Fibroblast of villous mesenchyme (primary cell): ENCODE measurements at places on chromosomes 12 and 14.
A peak's percentile ranks its signal among the peaks of the same experiment; 100 is the strongest.

DNA sequence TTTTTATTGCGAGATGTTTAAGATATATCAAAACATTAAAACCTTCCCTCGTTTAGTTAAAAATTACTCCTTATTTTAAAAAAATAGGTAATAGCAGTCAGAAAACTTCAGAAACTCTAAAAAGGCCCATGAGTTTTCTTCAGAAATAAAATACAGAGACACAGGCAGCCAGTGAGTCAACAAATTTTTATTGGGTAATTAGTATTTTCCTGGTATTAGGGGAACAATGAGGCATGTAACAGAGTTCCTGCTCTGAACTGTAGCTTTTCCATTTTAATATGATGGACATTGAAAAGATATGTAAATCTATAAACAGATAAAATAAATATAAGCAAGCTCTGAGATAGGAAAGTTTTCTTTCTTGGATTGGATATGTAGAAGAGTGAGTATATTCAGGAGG is 399 bp upstream of the ZNF705A start:
- DNase-seq, result no peak

- DNase-seq, result no peak
Measured at GRCh38 chr14:71532790-71533189, 399.4 kb upstream of the RGS6 start.

DNA sequence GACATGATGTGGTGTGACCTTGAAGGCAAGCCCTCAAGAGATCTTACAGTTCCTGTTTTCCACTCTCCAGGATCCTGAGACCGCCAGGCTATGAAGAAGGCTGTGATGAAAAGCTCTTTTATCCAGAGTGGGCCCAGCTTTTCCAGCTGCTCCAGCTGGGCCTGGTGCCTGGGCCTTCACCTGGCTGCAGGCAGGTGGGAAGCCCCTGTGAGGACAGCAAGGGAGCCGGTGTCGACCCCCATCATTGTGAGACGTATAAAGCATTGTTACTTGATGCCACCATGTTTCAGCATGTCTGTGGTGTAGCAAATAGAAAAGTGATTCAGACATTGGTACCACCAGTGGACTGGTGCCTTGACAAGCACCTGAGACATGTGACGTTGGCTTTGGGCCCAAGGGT is 190.2 kb downstream of the KIF26A start:
- DNase-seq, result no peak

GRCh38 chr12:32098112-32098511 is 8.5 kb upstream of the BICD1 start:
- DNase-seq, result no peak

DNA sequence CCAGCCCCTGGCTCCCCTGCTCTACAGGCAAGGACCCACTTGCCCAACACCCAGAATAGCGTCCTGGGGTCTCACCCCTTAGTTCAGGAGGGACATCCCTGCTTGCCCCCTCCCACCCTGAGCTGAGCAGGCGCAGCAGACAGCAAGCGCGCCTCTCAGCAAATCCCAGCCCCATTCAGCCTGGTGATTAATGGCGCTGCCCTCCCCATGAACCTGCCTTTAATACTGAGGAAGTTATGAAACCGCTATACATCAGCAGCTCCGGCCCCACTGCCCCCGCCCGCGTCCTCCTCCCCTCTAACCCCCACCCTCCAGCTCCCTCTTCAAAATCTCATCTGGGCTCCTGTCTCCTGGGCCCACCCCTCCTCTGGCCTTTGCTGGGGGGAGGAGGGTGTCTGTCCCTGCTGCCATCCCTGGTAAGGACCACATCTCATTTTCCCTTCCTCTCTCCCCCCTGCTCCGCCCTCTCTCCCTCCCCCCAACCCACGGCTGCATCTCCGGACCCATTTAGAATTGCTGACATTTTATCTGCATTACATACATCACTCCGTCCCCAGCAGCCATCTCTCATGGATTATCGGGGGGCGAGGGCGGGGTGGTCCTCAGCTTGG is 7.1 kb upstream of the SMUG1 start:
- DNase-seq, result peak; percentile 82

GRCh38 chr14:64507376-64508156 is 3.0 kb downstream of the ZBTB1 start:
- DNase-seq, result peak; percentile 52

DNA sequence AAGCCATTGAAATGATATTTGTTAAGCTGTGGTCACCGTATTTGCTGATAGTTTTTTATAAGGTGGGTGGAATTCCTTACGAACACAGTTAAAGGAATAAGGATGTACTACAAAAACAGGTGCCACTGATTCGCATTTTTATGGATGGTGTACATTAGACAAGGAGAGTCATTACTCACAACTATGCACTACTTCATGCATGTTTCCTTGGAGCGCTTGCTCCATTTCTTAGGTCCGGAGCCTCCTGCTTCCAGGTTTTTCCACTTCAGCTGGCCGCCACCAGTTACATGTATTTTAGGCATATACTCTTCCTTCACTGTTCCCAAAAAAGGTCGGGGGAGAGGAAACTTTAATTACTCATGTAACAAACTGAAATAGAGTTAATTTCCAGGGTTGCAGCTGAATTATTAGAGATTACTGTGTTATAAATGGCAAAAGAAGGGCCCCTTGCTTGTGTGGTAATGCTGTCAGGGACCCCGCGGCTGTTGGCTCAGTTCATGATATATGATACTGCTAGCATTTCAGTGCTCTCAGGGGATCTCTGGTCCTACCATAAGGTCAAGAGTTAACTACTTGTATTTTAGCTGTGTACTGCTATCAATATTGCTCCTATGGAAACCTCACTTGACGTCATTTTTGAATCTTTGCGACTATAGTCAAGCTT is 454.7 kb downstream of the NPAS3 start:
- DNase-seq, result no peak

GRCh38 chr14:74793506-74794155 is 30.5 kb downstream of the YLPM1 start:
- no peak for DNase-seq

GRCh38 chr12:111355201-111355925 is 13.5 kb downstream of the PHETA1 start:
- DNase-seq, result no peak

GRCh38 chr12:132056320-132056719 is 87.8 kb downstream of the DDX51 start:
- DNase-seq, result no peak

- DNase-seq, result no peak
Measured at GRCh38 chr12:1581973-1582708, 12.2 kb downstream of the FBXL14 start.

DNA sequence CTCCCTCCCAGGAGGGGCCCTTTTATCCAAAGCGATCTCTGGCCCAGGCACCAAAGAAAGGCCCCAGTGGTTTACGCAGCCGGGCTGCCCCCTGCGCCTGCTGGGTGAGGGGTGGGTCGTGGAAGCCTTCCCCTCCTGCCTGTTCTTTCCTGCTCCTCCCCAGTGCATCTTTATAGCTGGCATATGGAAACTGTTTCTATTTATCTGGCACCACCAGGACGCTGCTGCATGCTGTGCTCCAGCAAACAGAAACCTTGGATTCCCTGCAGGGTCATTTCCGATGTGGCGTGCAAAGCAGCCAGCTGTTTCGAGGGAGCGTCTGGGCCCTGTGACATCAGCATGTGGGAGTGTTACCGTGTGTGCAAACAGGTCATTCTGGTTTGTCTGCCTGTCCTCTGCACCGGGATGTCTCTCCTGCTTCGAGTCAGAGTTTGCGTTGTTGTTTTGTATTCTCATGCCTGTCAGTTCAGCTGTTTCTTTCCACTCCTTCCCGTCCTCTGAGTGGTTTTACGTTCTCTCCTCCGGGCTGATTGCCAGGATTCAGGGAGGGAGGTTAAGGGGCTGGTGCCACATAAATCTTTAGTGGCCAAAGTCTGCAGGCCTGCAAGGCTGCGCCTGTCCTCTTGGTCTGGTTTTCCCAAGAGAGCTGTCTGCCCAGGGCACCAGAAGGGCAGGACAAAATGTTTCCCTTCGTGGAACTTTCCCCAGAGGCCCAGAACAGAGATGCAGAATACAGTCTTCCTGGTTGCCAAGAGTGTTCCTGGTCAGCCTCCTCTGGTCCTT is 24.6 kb downstream of the TPCN1 start:
- peak; percentile 98 for DNase-seq

GRCh38 chr14:91464615-91465205 is 45.4 kb downstream of the PPP4R3A start:
- no peak for DNase-seq

DNA sequence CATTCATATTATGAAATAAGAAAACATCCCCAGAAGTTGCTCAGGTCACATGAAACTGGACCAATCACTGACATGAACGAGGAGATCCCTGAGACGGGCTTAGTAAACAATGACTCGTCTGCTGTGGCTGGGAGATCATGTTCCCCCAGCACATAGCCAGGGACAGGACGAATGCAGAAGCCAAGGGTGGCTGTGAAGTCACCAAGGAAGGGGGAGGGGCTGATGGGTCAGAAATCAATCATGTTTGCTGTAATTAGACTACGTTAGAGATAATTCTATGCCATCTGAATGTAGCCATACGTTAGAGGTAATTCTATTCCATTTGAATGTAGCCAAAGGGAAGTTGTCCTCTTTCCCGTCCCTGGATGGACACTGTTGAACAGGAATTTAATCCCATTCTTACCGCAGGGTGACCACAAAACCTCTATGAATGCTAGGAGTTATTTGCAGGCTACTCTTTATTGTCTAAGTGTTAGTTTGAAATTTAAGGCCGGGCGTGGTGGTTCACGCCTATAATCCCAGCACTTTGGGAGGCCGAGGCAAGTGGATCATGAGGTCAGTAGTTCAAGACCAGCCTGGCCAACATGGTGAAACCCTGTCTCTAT is 332.9 kb downstream of the TMEM132D start:
- no peak for DNase-seq

- peak; percentile 11 for DNase-seq
Measured at GRCh38 chr12:87661786-87662377, 367.3 kb downstream of the C12orf50 start.

DNA sequence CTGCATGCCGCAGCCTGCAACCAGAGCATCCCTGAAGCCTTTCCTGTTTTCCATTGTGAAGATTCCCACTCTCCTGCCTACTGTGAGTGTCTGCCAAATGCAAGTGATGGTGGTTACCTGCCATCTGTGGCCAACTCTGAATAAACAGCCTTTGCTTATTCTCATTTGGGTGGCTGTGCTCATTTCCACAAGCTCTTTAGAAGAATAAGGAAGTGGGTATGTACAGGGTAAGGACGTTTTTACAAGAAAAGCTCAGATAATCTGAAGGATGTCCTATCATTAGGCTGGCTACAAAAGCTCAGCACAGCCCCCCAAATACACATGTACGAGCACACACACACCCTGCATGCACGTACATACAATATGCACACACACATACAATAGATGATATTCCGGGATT is 7.3 kb upstream of the RNASE1 start:
- no peak for DNase-seq

DNA sequence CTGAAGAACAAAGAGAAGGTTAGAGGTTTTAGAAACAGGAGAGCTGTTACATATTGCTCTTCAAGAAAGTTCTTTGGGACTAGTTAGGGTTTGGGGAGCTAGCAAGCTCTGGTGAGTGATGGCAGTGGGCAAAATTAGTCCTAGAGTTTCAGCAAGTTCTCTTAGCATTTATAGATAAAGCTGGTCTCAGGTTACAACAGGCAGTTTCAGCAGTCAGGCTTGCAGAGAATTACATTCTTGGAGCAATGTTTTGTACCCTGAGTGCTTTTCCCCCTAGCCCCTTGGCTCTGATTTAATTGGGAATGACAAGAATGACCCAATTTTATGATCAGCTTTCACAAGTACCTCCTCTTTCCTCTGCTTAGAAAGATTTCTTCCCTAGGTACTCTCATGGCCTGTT is 21.4 kb upstream of the EID3 start:
- DNase-seq, result peak; percentile 43

DNA sequence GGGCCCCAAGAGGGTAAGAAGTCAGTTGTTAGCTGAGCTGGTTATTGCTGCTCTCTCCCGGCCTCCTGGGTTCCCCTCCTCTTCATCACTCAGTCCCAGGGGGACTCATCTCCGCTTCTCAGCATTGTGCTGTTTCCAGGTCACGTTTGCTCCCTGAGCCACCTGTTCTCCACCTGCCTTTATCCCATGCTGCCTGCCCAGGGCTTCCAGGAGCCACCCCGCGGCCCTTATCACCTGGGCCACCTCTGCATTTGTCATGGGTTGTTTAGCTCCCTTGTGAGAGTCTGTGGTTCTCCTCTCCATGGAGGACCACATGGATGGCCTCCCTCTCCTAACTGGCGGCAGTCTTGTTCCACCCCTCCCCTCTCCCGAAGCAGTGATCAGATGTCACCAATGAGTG is 36.0 kb downstream of the SYNDIG1L start:
- no peak for DNase-seq

DNA sequence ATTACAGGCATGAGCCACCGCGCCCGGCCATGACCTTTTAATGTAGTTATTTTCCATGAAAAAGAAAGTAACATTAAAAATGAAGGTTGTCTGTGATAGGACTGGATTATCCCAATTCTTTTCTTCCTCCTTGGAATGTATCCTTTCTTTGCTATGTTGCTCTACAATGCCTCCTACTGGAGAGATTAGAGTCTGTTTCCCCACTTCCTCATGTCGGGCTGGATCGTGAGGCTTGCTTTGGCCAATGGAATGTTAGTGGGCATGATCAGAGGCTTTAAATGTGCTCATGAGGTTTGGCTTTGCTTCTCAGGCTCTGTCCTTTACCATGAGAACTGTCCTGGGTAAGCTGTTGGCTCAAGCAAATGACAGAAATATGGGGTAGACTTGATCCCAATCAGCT is 34.7 kb upstream of the SOCS2 start:
- DNase-seq, result no peak

DNA sequence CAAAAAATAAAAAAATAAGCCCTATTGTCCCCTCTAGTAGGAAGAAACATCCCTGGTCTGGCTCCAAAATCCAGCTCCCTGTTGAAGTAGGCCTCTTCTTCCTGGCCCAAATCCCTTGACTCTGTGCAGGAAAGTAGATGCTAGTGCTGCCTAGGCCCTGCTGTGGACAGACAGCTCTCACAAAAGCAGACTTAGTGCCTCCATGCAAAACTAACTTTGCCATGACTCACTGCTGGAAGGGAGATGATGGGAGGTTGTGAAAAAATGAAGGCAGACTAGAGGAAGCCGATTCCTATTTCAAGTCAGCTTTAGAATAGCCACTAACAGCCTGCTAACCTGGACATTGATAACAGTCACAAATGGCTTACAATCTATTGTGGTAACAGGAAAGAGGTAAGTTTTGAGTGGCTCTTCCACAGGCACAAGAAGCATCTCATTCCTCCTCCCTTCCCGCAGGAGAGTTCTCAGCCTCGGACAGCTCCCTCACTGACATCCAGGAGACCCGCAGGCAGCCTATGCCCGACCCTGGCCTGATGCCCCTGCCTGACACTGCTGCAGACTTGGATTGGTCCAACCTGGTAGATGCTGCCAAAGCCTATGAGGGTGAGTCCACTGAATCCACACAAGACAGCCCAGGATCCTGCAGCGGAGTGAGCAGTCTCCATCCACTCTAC is 198.9 kb upstream of the RGS6 start:
- peak; percentile 14 for DNase-seq

DNA sequence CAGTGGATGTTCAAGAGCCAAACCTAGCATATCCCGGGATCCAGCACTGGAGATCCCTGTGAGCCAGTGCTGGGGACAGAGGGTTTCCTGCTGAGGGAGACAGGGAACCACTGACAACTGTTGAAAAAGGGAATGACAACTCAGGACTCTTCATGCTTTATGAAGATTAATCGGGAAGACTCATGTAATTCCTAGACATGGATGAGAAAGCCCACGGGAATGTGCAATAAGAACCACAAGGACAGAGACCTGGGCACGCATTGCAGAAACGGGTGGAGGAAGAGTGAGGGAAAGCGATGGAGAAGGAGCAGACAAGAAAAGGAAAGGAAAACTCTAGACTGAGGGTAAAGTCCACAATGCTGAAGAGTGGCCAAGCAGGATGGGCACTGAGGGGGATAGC is 296.0 kb downstream of the PCNX1 start:
- DNase-seq, result peak; percentile 26
